ENCODE measurements at places on chromosomes 3 and 15.

DNA sequence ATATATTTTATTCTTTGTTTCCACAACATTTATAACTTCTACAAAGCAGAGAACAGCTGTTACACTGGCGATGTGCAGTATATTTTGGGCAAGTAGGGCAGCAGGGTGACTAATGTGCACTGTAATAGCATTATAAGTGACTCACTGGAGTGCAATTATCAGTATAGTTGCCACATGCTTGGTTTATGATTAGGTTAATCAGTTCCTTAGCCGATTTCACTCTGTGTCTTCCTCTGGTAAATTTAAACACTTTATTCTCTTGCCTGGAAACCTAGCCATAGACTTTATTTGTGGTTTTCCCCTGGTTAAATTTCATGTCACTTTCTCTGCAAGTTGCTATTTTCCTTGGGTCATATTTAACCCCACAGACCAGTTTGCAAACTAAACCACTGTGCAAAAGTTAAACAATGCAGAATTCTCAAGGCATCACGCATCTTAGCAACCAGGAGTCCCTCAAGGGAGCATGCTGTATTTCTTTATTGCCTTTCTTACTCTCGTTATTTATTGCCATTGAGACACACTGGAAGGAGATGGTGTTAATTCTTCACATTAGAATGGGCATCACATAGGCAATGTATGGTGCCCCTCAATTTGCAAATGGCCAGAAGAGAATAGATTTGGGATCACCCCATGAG is 690.2 kb upstream of the DPPA4 start:
- no peak for DNase-seq

- DNase-seq = no peak
Observed at GRCh38 chr3:54557538-54558428, 370.1 kb downstream of the LRTM1 start.

GRCh38 chr15:56931639-56932508 is 13.4 kb downstream of the TCF12 start:
- no peak for DNase-seq

DNA sequence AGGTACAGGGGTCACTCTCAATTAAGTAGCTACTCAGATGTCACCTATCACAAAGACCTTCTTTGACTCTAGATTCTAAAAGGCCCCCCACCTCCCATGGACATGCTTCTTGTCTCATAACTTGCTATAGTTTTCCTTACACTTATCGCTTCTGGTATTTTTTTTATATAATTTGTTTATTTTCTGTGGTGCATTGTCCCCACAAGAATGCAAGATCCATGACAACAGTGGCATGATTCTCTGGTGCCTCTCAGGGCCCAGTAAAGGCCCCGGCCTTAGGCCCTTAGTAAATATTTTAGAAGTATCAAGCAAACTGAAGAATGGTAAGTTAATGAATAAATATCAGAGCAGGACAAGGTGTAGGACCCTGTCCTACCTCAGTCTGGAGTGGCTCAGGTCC is 248.6 kb downstream of the CBLB start:
- DNase-seq = no peak

GRCh38 chr3:132134611-132135010 is 99.8 kb upstream of the CPNE4 start:
- DNase-seq = no peak

- DNase-seq = no peak
Observed at GRCh38 chr15:33378866-33379480, 68.2 kb downstream of the RYR3 start.

GRCh38 chr3:158314426-158315357 is 204.8 kb downstream of the RSRC1 start:
- no peak for DNase-seq

- no peak for DNase-seq
Observed at GRCh38 chr15:63044645-63045464, 2.3 kb downstream of the TPM1 start.

- peak; percentile 44 for DNase-seq
Observed at GRCh38 chr3:98809557-98809956, 46.4 kb downstream of the ST3GAL6 start.

GRCh38 chr3:53733446-53733845 is 112.8 kb downstream of the CHDH start:
- no peak for DNase-seq

GRCh38 chr15:101126618-101127505 is 125.0 kb downstream of the CHSY1 start:
- no peak for DNase-seq

DNA sequence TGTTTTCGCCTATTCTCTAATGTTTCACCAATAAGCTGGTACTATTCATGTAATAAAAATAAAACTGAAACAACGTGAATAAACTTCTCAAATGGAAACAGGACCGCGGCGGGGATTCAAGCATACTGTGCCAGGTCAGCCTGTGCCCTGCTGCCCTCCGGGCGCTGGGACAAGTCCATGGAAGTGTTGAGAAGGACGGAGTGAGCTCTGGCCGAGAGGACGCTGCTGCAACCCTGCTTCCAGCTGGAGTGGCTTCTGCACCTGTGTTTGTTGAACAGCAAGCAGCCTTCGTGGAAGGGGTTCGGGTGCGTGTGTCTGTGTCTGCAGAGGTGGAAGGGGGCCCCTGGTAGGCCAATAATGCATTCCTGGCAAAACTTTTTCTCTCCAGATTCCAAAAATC is 50.0 kb upstream of the PCSK6 start:
- DNase-seq = no peak

GRCh38 chr15:38401106-38401505 is 52.8 kb upstream of the FAM98B start:
- peak; percentile 24 for DNase-seq

GRCh38 chr3:45942051-45942825 is 1.0 kb upstream of the CXCR6 start:
- DNase-seq = no peak

- DNase-seq = no peak
Observed at GRCh38 chr3:46557814-46558183, 8.3 kb downstream of the LRRC2 start.

DNA sequence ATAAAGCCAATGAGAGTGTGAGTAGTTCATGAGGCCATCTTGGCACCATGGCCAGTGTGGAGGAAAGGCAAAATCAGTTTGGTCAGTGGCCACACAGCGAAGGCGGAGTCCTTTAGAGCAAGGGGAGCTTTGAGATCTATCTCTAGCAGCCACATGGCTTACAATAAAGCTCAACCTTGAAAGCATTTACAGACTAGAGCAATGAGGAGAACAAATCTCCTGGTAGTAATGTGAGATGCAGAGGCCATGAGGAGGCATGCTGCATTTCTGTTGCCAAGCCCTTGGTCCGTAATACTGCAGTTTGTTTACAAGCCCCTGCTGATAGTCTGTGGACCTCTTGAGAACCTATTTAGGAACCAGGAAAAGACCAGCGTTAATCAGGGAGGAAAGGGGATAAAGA is 381.5 kb upstream of the C2CD4B start:
- no peak for DNase-seq

GRCh38 chr3:39467394-39468107 is at the start of gene MOBP:
Gene MOBP, plus strand, starts transcription at chr3:39467680. Its CDS starts 34,390 bp downstream, at chr3:39502070.
- no peak for DNase-seq

DNA sequence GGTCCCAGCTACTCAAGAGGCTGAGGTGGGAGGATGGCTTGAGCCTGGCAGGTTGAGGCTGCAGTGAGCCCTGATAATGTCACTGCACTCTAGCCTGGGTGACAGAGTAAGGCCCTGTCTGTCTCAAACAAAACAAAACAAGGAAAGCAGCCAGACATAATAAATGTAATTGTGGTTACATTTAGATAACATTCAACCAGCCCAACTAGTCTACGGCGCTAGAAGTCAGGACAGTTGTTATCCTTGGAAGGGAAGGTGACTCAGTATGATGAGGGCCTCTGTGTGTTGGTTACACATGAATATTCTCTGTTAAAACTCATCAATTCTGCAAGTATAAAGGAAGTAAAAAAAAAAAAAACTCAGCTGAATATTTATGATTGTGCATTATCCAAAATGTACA is 27.0 kb upstream of the CSPG5 start:
- no peak for DNase-seq

- DNase-seq = no peak
Observed at GRCh38 chr3:138824114-138824506, 10.6 kb downstream of the PIK3CB start.

DNA sequence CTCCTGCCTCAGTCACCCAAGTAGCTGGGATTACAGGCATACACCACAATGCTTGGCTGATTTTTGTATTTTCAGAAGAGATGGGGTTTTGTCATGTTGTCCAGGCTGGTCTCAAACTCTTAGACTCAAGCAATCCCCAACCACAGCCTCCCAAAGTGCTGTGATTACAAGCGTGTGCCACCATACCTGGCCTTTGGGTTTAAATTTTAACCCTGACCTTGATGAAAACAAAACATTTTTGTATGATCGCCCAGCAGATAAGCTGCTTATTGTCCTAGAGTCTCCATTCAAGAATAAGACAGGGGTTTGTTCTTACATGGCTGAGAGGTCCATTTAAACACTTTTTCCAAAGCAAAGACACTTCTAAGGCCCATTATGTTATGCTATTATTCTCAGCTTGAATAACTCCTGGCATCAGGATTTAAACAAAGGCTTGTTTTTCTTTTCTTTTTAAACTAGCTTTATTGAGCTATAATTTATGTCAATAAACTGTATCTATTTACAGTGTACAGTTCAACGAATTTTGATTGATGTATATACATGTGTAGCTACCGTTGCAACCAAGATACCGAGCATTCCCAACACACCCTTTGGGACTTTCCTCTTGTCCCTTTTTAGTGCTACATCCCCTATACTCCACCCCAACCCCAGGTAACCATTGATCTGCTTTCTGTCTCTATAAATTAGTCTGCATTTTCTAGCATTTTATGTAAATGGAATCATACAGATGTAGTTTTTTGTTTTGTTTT is 1.4 kb upstream of the MUC13 start:
- no peak for DNase-seq

GRCh38 chr15:44193651-44194322 is 1.3 kb downstream of the FRMD5 start:
- DNase-seq = no peak

DNA sequence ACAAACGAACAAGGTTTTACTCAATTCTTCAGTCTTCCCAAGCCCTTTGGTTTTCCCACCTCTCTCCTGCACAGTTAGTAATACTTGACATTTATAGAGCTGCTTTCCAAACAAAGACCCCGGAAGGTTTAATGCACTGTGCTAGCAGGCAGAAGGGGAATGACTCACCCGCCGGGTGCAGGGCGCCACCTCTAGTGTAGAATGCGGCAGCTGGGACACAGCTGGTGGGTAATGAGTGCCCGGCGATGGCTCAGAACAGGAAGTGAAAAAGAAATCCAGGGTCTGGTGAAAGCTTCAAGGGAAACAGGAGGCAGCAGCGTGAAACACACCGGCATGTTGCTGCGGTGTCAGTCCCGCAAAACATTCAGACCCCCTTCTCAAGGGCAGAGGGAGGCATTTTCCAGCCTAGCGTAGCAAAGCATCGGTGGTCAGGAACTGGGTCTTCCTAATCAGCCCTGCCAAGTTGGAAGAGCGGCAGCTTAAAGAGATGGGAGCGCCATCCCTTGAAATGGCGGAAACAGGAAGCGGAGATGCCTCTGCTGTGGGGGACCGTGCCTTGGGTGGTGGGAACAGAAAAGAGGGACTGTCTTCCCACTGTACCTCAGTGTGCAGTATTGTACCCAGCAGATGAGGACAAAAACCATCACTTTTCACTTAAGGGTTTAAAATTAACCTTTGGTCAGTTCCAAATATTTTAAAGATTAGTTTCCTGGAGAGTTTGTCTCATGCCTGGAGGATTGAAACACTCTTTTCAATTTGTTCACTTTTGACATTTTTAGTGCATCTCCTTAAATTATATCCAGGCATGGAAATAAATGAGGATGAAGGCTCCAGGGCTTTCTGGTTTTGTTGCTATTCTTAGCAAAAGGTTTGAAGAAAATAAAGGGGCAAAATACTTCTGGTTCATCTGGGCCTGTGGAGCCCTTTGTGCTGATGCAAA is 160.7 kb upstream of the MCTP2 start:
- DNase-seq = no peak

GRCh38 chr3:165339753-165340152 is 143.6 kb upstream of the SLITRK3 start:
- DNase-seq = no peak

DNA sequence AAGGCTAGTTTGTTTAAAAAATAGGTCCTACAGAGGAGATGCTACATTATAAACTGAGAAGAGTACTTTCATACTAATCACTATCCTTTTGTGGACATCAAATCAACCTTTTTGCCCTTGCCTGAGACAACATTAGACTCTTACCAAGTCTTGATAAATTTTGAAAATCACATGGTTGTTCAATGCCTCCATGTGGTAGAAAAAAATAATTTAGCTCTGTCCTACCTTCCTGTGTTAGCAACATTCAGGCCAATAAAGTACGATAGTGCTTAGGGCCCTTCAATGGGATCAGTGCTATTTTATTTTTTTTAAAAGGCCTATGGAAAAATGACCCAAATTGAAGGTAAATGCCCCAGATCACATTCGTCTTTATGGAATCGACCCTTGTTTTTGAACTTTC is 5.0 kb upstream of the UBE2E1 start:
- DNase-seq = no peak

GRCh38 chr15:41941644-41942415 is 30.5 kb downstream of the EHD4 start:
- DNase-seq = no peak

DNA sequence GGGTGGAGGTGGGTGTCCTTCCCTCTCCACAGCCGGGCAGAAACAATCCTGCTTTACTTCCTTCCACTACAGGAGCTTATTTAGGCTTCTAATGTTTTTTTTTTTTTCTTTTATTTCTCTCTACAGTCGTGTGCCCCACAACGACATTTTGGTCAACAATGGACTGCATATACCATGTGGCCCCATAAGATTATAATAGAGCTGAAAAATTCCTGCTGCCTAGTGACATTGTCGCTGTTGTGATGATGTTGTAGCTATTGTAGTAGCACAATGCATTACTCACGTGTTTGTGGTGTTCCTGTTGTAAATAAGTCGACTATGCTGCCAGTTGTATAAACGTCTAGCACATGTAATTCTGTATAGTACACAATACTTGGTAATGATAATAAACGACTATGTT is 153.7 kb downstream of the IL20RB start:
- no peak for DNase-seq

GRCh38 chr3:102181175-102181920 is 253.5 kb upstream of the ZPLD1 start:
- no peak for DNase-seq

DNA sequence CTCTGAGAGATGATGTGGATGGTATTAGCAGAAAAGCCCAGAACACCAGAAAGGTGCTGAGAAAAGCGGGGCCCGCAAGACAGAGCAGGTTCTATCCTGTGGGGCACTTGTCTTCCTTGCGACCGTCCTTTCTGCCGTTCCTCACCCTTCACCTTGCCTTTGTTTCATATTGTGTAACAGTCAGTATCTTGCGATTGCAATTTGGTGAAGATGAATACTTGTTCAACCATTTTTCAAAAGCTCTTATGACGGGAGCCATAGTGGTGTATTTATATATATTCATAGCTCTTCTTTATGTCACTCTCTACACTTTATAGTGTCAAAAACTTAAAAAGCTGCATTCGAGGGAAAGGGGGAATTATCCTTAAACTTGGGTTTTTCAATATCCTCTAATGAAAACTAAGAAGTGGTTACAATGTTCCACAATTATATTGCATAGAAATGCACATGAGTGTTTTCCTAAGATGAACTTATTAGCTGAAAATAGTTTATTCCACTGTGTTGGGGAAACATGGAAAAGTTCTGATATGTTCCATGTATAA is 797 bp downstream of the MAP3K13 start:
- DNase-seq = no peak

Data from right cardiac atrium (tissue), 5 donors.